Smooth muscle cell of the pulmonary artery (primary cell): ENCODE measurements at places on chromosomes 2 and 18. TPM values are rescaled to one million over a fixed set of nuclear protein-coding genes. Genes with fewer than 3 reads are reported as not detected.

TET3 gene
- 4.5 and 5.4 TPM in 2 replicates for total RNA-seq

RNF125 gene
- 0.13 and 0.69 TPM in 2 replicates for total RNA-seq

LYPD6 gene
- total RNA-seq, result 0.07 TPM in 1 of 2 replicates, not detected in the other

RIT2 gene
- total RNA-seq, result not detected in 2 replicates

SSB gene
- 59.6 and 85.0 TPM in 2 replicates for total RNA-seq

HDHD2 gene
- total RNA-seq, result 15.4 and 20.9 TPM in 2 replicates

SCN9A gene
- 13.7 and 23.8 TPM in 2 replicates for total RNA-seq

RNU2-63P gene
- not detected in 2 replicates for total RNA-seq

POU3F3 gene
- total RNA-seq, result not detected in 2 replicates

ROCK1 gene
- 32.5 and 39.6 TPM in 2 replicates for total RNA-seq

SPDYA gene
- 0.83 and 0.91 TPM in 2 replicates for total RNA-seq

TRPM8 gene
- 0.20 and 0.23 TPM in 2 replicates for total RNA-seq

CCDC74A gene
- total RNA-seq, result 8.9 and 10.1 TPM in 2 replicates

ATRAID gene
- 155 and 179 TPM in 2 replicates for total RNA-seq

SIX3 gene
- total RNA-seq, result not detected in 2 replicates

VAMP5 gene
- total RNA-seq, result 13.7 and 15.9 TPM in 2 replicates

NEU4 gene
- 0.07 and 0.13 TPM in 2 replicates for total RNA-seq

TMEM163 gene
- 0.13 and 0.76 TPM in 2 replicates for total RNA-seq

CFAP65 gene
- total RNA-seq, result 0.03 TPM in 1 of 2 replicates, not detected in the other

RUFY4 gene
- total RNA-seq, result not detected in 2 replicates

CRYGB gene
- not detected in 2 replicates for total RNA-seq

ALPP gene
- not detected in 2 replicates for total RNA-seq

GAREM1 gene
- 3.2 and 3.5 TPM in 2 replicates for total RNA-seq

RASGRP3 gene
- total RNA-seq, result 2.1 and 3.0 TPM in 2 replicates

SNTG2 gene
- total RNA-seq, result 0.07 and 0.26 TPM in 2 replicates

SLC19A3 gene
- 0.36 and 0.78 TPM in 2 replicates for total RNA-seq

XIRP2 gene
- total RNA-seq, result not detected in 2 replicates

DPYSL5 gene
- total RNA-seq, result not detected in 2 replicates

PCARE gene
- total RNA-seq, result not detected in 2 replicates

KCNJ3 gene
- total RNA-seq, result 0.07 TPM in 1 of 2 replicates, not detected in the other

NYAP2 gene
- not detected in 2 replicates for total RNA-seq

SULT1C2 gene
- 0.07 and 0.23 TPM in 2 replicates for total RNA-seq

CPSF3 gene
- total RNA-seq, result 39.7 and 43.3 TPM in 2 replicates

MCFD2 gene
- 316 and 344 TPM in 2 replicates for total RNA-seq

UGT1A4 gene
- total RNA-seq, result not detected in 2 replicates

MTA3 gene
- 21.7 and 23.7 TPM in 2 replicates for total RNA-seq

RAPGEF4 gene
- 3.8 and 5.0 TPM in 2 replicates for total RNA-seq

CYRIA gene
- total RNA-seq, result 1.4 and 5.5 TPM in 2 replicates

HOXD12 gene
- not detected in 2 replicates for total RNA-seq

KDSR gene
- 48.3 and 64.0 TPM in 2 replicates for total RNA-seq

TPO gene
- total RNA-seq, result not detected in 2 replicates

DSG2 gene
- 3.8 and 5.2 TPM in 2 replicates for total RNA-seq

UGT1A10 gene
- 0.10 and 0.13 TPM in 2 replicates for total RNA-seq

CGREF1 gene
- total RNA-seq, result 30.5 and 40.8 TPM in 2 replicates

ASB18 gene
- not detected in 2 replicates for total RNA-seq

SLC9A2 gene
- not detected in 2 replicates for total RNA-seq

DSG3 gene
- under 0.01 and 0.13 TPM in 2 replicates for total RNA-seq

REG1A gene
- not detected in 2 replicates for total RNA-seq

CASP8 gene
- 12.3 and 22.2 TPM in 2 replicates for total RNA-seq

TTN gene
- total RNA-seq, result 1.2 and 3.3 TPM in 2 replicates

DCC gene
- 0.20 TPM in 1 of 2 replicates, not detected in the other for total RNA-seq

LHCGR gene
- not detected in 2 replicates for total RNA-seq

ARPC2 gene
- total RNA-seq, result 259 and 300 TPM in 2 replicates
